NCI-H2171 treated with DMSO at 0.1 percent for 48 hours (cell line): ENCODE measurements at places on chromosomes 11 and 22.

DNA sequence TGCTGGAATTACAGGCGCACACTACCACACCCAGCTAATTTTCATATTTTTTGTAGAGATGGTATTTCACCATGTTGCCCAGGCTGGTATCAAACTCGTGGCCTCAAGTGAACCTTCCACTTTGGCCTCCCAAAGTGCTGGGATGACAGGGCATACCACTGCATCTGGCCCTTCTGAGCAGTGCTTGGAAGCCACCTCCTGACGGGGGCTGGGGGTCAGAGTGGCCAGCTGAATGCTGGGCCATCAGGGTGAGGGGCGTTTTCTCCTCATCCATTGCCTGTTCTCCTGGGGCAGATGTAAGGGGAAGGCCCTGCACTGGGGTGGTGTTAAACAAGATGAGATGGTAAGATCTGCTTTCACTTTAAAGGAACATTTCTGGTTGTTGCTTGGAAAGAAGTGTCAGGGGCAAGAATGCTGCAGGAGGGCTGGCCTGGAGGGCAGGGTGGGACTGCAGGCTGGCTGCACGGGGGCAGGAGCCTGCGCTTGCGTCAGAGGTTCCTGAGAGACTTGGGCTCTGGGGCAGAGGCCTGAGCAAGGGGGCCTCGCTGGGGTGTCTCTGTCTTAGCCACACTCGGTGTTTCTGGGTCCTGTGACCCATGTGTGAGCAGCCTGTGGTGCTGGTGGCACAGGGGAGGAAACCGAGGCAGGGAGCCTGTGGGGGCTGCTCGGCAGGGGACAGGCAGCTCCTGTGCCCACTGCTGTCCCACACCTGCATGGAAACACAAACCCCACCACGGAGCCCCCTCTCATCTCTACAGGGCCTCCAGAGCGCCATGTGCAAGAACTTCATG lies 17.2 kb downstream of the DGCR6L start:
- DNase-seq: no peak

- DNase-seq: no peak
These were observed 113.8 kb downstream of the BUD13 start for GRCh38 chr11:116658876-116659535.

- DNase-seq: no peak
These were observed 45.6 kb downstream of the TPCN2 start for GRCh38 chr11:69094111-69094914.

GRCh38 chr11:109229682-109230081 lies 192.3 kb upstream of the C11orf87 start:
- DNase-seq: no peak

- no peak for DNase-seq
These were observed 28.8 kb upstream of the SHANK2 start for GRCh38 chr11:71281204-71281603.

DNA sequence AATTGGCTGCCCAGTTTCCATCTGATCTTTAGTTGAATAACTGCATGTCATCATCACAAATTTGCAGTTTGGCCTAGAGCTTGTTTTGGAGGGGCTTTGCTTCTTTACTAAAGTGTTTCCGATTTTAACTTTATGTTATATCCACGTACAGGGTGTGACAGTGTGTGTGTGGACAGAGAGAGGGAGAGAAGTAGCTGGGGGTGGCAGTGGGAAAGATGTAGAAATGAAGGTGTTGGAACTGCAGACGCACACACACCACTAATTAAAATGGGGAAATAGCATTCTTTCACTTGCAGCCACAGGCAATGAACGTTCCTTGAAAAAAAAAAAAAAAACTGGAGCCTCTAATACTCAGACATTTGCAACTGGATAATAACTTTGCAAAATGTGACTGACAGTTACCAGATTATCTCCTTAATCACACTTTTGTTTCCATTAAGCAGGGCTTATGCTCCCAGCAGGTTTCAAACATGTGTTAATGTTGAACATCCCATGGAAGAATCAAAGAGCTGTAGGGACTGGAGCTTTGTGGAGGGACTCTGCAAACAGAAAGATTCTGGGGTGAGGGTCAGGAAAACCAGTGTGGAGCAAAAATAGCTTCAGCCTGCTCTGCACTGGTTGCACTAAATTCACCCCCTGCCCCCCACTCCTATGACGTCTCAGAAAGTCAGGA lies 238.1 kb upstream of the TENM4 start:
- no peak for DNase-seq

DNA sequence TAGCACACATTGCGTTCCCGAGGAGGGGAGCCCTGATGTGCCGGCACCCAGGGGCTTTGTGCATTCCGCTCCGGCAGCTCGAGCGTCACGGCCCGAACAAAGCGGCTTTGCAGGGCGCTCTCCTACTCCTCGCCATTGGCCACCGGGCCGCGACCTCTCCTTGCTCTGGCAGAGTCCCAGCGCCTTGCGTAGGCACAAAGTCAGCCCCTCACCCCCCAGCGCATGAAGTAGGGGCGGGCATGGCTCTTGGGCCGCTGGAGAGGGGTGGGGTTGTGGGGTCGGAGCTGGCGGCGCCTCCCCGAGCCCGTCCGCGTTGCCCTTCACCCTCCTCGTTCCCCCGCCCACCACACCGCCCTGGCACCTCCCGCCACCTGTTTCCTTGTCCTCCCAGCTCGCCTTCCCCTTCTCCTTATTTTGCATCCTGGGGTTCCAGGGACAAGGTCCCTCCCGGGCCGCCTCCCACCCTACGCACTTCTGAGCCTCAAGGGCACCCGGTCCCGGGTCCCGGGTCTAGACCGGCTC lies 753 bp upstream of the PPARA start:
- DNase-seq: peak; percentile 67

DNA sequence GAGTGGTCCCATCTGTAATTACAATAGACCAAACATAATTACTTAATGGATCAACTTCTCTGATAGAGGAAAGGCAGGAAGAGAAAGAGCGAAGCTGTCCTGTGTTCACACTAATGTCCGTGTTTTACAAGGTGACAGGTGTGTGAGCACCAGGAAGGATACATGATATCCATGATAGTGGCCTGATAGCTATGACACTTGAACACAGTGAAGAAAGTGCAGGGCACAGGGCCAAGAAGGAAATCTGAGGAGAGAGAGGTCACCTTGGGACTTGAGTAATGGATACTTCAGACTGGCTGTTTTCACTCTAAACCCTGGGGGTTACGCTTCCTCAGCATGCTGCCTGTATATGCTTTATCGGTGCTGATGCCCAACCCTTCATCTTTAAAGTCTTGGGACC lies 29.4 kb downstream of the TUB start:
- peak; percentile 89 for DNase-seq

- peak; percentile 8 for DNase-seq
These were observed 20.3 kb upstream of the MRPL17 start for GRCh38 chr11:6703247-6704063.

GRCh38 chr22:47101321-47101885 lies 339.0 kb downstream of the TBC1D22A start:
- no peak for DNase-seq

DNA sequence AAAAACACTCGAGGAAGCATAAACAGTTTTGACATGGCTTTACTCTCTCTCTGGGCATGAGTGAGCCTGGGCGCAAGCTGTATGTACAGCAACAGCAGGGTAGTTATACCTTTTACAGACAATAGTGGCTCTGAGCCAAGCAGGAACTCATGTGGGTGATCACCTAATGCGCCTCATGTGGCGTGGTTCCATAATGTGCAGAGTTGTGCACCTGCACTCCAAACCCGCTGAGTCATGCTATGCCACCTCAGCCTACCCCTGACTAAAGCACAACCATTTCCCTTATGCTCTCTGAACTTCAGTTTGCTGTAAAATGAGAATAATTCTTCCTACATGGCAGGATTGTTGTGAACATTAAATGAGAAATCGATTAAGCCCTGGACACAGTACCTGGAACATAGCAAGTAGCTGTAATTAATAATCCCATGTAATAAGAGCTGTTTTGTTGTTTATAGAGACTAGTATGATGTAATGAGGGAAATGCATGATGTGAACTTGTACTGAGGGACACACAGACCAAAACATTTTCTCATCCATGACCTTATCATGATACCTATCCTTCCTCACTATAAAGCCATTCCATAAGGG lies 71.6 kb downstream of the CCDC34 start:
- DNase-seq: peak; percentile 48

- DNase-seq: no peak
These were observed 859 bp upstream of the ACCS start for GRCh38 chr11:44065161-44065661.

DNA sequence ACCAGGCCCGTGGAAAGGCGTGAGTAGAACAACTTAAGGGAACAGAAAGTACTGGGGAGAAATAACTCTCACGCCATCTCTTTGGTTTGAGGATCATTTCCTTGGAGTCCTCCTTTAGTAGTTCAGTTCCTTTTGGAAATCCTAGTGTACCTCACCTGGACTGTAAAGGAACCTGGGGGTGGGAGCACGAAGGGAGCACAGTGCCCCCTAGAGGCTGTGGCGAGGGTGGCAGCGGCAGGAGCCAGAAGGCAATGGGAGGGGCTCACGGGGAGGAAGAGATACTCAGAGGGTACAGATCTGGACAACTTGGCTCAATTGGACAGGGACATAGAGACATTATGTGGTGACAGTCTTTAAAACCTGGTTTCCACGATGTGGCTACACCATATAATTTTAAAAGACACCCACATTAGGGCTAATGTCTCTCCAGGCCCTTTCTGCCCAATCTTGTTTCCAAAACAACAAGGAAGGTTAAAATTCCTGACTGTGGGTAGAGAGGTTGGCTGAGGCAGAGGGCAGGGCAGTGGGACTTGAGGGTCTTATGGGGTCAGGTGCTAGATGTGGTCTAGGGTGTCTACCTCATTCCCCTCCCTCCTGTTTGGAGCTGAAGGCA lies 87.0 kb downstream of the CSNK2A3 start:
- DNase-seq: no peak

- no peak for DNase-seq
These were observed 76.6 kb upstream of the LRRC4C start for GRCh38 chr11:41536021-41536568.

DNA sequence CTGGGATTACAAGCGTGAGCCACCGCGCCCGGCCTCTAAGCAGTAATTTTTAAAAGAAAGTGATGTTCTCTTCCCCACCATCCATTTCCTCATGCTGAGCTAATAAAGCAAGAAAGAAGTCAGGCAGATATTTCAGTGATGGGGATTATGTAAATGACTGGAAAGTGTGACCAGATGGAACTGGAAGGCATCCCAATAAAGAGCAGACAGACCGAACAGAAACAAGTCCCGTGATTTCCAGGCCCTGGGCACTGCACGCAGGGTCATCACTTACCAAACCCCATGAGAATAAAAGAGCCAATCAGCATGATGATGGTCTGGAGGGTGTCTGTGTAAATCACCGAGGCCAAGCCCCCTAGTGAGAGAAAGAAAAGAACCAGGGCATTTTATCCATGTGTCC lies 18.2 kb downstream of the SLC5A4 start:
- DNase-seq: no peak

- no peak for DNase-seq
These were observed 48.9 kb upstream of the HORMAD2 start for GRCh38 chr22:30031328-30031727.

DNA sequence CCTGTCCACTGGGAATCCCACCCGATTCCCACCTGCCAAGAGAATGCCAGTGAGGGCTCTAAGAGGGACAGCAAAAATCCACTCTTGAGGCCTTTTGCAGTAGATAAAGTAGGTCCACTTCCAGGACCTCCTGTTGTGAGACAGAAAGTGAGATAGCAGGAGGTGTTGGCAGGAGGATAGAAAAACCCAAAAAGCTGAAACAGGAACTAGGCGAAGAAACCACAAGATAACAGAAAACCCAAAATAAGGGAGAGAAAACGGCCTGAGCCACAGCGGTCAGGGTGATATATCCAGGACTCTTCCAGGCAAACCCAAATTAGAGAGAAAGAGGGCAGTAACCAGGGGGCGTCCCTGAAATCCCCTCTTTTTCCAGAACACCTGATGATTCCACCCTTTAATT lies 79.7 kb upstream of the LINC01488 start:
- DNase-seq: no peak

DNA sequence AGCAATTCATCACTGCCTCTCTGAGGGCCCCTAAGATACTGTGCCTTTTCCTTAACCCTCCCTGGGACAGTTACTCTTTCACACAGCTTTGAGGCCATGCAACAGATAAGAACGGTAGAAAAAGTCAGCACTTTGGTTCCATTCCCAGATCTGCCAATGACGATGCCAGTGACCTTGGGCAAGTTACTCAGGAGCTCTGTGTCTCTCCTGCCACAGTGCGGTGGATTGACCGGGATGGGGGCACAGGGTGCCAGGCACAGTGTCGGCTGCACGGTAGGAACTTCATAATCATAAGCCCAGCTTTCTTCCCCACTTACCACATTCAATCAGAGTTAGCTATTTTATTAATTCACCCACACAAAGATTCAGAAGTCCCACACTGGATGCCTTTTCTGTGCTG lies 1041.8 kb downstream of the TBC1D22A start:
- no peak for DNase-seq

GRCh38 chr22:46424496-46424895 lies 89.0 kb downstream of the TRMU start:
- no peak for DNase-seq

DNA sequence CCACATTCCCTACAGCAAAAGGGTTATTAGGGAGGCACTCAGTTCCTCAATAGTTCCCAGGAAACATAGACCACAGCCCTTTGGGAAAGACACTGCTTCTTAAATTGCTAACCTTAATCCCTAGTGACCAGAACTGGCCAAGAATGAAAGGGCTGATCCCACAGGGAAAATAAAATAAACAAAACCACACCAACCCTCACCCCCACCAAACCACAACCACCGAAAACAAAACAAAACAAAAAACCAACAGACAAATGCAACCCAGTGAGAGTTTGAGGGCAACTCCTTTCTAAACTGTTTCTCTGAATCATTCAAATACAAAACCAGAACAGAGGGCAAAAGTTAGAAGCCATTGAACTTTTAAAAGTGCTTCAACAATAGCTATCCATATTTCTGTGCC lies 57.2 kb downstream of the NAV2 start:
- no peak for DNase-seq
